ENCODE measurements at places on chromosomes 5 and 9. TPM values are rescaled to one million over a fixed set of nuclear protein-coding genes. Genes with fewer than 3 reads are reported as not detected.

DNA sequence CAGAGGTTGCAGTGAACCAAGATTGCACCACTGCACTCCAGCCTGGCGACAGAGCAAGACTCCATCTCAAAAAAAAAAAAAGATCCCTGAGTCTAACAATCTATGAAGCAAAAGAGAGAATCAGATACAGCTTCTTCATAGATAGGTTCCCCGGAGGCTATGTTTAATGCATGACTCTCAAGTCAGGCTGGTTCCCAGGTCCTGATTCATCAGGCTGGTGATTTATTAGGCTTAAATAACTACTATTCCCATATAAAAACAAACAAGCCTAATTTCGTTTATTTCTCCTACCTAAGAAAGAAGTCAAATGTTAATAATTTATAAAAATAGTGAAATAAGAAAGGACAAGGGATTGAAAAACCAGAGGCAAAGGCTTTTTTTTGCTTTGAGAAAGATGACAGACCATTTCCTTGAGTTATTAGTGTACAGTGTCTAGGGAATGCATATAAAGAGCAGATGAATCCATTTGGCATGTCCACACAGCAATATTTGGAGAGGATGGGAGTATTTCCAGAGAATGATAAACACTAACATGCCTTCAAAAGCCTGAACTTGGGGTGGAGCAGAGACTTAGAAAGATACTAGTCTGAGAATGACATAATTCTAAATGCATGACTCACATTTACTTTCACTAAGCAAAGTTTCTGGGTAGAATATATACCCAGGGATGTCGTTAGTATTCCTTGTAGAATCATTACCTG is 115.3 kb downstream of the NREP start:
- ATAC-seq = peak; percentile 84

- ATAC-seq = no peak
Measured at GRCh38 chr5:153276151-153276550, 214.3 kb upstream of the GRIA1 start.

DNA sequence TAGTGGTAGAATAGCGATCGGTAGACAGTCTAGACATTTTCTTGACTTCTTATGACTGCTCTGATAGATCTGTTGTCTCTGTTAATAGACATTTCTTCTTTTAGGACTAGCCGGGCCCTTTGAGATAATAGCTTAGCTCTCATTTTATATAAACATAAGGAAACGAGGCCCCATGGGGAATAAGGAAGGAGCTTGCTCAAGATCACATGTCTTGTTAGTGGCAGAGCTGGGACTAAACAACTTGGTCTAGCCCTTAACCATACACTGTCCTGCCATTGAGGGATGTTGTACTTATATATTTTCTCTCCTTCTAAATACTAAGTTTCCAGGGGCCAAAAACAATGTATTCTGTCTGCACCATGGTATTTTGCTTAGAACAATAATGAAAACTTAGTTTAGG is 140.0 kb downstream of the GCNT1 start:
- ATAC-seq = no peak

DNA sequence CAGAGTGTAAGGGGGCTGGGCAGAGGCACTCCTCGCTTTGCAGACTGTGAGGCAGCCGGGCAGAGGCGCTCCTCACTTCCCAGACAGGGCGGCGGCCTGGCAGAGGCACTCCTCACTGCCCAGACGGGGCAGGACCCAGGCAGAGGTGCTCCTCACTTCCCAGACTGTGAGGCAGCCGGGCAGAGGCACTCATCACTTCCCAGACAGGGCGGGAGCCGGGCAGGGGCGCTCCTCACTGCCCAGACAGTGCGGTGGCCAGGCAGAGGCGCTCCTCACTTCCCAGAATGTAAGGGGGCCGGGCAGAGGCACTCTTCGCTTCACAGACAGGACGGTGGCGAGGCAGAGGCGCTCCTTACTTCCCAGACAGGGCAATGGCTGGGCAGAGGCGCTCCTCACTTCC is 442.5 kb downstream of the SPATA31D1 start:
- no peak for ATAC-seq

DNA sequence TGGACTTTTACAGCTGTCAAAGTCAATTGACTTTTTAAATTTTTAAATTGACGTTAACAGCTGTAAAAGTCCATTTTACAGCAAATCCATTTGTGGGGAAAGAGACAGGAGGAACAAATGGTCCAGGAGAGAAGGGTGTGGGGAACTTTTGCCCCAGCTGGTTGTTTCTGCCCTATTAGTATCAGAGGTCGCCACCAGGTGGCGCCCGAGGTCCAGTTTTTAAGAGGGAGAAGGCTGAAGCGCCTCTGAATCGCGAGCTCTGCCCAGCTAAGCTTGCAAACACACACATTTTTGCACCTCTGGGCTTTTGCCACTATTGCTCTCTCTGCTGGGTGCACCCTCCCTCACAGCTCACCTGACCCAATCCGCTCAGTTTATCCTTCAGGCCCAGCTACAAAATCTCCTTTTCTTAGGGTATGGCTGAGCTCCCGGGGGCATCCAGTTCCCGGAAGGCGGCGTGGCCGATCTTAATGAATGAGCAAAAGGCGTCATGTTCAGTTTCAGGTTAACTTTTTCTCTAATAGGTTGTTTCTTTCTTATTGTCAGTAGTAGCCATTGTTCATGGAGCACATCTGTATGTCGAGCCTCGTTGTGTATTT is 6.3 kb upstream of the TTLL11 start:
- peak; percentile 75 for ATAC-seq

The SLC4A9 gene
- total RNA-seq = 0.08 TPM

Measured in esophagus mucosa (tissue), 1 donor.